Cardiac muscle cell (in vitro differentiated cells and primary cell): ENCODE measurements at places on chromosomes 3 and 15. TPM values are rescaled to one million over a fixed set of nuclear protein-coding genes. Genes with fewer than 3 reads are reported as not detected.

ANKRD63 gene
- 24.4 and 104 TPM in 2 replicates for total RNA-seq

- no peaks in the 10 kb centered on the region for H3K36me3 ChIP-seq
- peak; percentile 79 for DNase-seq
- H3K4me1 ChIP-seq = peaks cover 4% of the 10 kb centered on the region
- no peaks in the 10 kb centered on the region for H3K27me3 ChIP-seq
- H3K27ac ChIP-seq = no peak overlapping the region
Observed at GRCh38 chr3:65751123-65751700, 287.5 kb downstream of the MAGI1 start.

- H3K36me3 ChIP-seq = no peaks in the 10 kb centered on the region
- H3K4me3 ChIP-seq = no peak overlapping the region
- no peaks in the 10 kb centered on the region for H3K27me3 ChIP-seq
Observed at GRCh38 chr3:141478139-141478538, 8.7 kb upstream of the RASA2 start.

DNA sequence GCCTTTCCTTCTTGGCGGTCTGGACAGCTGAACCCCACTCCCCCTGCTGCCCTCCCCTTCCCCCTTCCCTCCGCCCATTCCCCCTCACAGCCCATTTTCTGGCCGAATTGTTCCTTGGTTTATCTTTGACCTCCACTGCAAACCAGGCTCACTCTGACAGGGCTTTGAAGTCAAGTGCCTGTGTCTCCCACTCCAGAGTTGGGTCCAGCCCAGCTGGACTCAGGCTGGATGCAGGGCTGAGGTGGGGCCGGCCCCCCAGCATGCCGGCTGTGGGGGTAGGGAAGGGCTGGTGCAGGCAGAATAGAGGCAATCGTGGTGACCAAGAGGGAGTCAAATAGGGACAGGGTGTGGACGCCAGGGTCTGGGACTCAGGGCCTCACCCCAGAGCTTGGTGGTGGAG is 57.0 kb upstream of the MRPS22 start:
- no peaks in the 10 kb centered on the region for H3K4me1 ChIP-seq
- DNase-seq = no peak
- H3K27ac ChIP-seq = no peak overlapping the region

DNA sequence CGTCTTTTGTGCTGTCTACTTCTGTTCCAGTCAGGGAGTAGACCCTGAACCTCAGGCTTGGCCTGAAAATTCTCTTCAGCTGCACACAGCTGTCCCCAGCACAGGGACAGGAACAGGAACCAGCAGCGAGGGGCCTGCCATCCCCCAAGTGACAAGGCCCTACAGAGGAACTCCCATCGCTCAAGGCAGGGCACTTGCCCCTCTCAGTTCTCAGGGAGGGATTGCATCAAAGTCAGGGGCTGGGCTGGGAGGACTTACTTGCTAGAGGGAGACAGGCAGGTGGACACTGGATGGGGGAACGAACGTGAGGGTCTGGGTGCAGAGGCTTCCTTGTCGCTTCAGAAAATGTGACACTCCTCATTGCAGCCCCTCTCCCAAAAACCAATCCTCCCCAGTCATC is 163.6 kb downstream of the CHSY1 start:
- H3K36me3 ChIP-seq = no peaks in the 10 kb centered on the region
- no peaks in the 10 kb centered on the region for H3K4me1 ChIP-seq
- H3K27me3 ChIP-seq = no peaks in the 10 kb centered on the region
- no peak overlapping the region for H3K27ac ChIP-seq
- DNase-seq = no peak
- no peak overlapping the region for H3K4me3 ChIP-seq
